ENCODE measurements at places on chromosomes 16 and 17. TPM values are rescaled to one million over a fixed set of nuclear protein-coding genes. Genes with fewer than 3 reads are reported as not detected.

Gene FBXW10B
- 0.78 TPM for total RNA-seq

GRCh38 chr17:4958102-4958501, 7.2 kb downstream of the ENO3 start:
- no peak for ATAC-seq

GRCh38 chr17:77569846-77570564, 388.5 kb upstream of the TNRC6C start:
- ATAC-seq = peak; percentile 11

DNA sequence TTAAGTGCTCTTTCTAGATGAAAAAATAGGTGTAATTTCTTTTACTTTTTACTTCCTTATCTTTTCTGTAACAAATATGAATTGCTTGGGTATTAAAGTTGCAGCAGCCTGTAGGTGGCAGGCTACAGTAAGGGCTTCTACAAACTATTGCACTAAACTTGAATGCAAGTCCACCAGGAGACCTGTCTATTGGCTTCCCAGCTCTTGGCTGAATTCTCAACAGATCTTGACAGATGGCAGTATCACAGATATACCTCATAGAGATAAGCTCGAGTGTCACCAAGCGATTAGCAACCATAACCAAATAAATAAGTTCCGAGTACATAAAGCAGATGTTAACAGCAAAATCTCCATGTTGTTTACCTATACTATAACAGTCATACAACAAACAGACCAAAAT, 5.9 kb downstream of the BBS2 start:
- ATAC-seq = peak; percentile 60

Gene CNGB1
- not detected for total RNA-seq

- no peak for ATAC-seq
These were observed 85.7 kb downstream of the CMIP start for GRCh38 chr16:81530296-81530721.

DNA sequence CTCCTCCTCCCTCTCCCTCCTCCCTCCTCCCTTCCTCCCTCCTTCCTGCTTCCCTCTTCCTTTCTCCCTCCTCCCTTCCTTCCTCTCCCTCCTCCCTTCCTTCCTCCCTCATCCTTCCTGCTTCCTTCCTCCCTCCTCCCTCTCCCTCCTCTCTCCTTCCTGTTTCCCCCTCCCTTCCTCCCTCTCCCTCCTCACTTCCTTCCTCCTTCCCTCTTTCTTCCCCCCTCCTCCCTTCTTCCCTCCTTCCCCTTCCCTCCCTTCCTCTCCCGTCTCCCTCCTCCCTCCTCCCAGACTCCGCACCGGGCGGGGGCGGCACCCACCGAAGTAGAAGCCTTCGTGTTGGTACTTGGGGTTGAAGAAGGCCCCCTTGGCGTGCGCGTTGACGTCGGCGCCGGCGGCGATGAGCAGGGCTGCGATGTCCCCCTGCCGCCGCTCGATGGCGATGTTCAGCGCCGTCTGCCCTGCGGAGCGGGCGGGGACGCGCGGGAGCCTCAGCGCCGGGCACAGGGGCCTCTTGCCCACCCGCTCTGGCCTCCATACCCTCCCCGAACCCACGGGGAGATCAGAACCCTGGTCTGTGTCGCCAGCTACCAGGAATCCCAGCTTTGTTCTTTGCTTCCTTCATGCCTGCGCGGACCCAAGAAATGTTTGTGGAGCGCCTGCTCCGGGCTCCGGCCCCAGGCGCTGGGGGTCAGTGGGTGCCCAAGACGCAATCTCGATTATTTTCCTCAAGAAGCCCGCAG, 22.2 kb downstream of the TRPV3 start:
- peak; percentile 78 for ATAC-seq

GRCh38 chr17:17386094-17386800, 83.1 kb downstream of the NT5M start:
- no peak for ATAC-seq

DNA sequence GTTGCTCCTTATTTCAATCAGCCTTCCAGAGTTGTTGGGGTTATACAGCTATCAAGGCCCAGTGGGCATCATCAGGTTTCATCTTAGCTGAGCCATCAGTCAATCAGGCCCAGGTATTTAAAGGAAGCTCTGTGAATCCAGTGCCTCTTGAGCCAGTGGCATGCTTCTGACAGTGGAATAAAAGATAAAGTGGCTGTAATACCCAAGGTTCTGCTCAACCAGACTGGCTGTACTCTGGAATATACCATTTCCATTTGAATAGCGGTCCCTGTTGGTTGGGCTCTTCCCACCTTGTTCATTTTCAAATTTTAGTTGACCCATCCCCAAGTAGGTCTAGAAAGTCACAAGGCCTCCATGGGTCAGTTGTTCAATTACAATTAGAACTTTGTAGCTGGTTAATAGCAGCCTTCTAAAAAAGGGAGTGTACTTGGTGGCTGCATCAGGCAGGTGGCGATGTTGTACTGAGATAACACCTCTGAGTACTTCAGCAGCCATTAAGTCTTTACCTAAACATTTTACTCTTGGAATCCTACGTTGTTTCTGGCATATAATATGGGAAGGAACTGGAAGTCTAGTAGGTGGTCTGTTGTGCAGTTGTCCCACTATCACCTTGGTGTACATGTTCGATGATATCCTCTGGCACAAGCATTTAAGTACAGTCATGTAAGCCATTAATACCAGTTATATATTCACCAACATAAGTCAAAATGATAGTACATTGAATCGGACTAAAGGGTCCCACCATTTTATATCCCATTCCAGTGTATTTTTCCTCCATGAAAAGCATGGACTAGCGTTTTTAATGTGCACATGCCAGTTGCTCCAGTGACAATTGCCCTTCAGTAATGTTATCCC, 294.1 kb downstream of the BCAS3 start:
- ATAC-seq = peak; percentile 13

DNA sequence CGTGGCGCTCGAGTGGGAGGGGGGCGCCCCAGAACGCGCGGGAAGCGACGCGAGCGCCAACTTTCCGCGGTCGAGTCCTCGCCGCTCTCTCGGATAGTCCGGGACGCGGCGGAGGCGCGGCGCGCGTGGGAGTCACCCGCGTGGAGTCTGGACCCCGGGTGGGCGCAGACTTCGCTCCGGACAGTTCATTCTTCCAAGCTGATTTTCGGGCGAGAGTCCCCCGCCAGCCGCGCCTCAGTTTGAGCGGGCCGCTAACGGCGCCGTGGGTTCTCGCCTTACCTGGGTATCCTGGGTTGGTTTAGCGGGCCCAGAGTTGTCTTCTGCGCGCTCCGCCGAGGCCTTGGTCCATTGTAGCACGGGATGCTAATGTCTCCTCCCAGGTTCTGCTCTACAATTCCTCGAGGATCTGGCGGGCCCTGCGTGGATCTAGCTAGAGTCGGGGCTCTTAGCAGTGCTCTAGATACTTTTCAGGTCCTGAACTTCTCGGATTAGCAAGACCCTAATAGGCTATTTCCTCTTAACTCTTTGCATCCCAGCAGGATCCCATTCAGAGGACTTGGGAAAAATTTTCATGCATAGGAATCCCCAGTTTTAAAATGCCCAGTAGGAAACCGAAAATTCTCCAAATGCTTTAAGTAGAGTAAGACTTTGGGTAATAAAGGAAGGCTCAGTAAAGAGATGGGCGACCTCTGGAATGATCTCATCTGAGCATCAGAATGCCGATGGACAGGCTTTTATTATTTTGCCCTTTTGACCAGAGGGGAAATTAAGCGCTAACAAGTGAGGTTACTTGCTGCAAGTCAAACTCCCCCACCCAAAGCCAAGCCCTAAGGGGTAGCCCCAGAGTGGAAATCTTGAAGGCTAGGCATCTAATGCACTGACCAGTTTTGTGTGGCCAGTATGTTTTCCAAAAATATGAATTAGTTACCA, 537 bp upstream of the GJC1 start:
- peak; percentile 57 for ATAC-seq

Gene TBC1D3H
- total RNA-seq = not detected

DNA sequence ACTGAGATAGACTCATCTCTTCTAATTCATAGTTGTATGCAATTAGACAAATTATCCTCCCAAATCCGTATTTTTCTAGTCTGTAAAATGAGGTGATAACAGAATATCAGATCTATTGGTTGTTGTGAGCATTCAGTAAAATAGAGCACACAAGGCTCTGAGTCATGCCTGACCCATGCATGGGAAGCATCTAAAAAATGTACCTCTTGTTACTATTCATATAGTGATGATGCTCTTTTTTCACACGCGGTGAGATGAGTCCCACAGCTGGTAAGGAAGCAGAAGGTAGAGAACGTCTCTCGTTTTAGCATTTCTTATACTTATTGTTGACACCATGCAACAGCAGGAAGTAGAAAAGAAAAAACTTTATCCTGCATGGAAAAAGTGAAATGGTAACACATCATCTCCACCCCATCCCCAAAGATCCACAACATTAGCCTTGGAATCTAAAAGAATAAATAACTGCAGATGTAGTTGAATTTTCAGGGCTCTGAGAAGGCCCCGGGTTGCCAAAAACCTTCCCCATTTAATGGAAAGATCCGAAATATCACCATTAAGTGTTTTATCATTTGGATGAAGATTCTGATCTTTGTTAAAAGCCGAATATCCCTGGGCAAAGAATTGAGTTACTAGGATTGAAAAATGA, 215.6 kb downstream of the TMEM114 start:
- no peak for ATAC-seq

GRCh38 chr17:67491009-67491680, 114.1 kb downstream of the PITPNC1 start:
- peak; percentile 98 for ATAC-seq

GRCh38 chr16:88920618-88921590, 54.4 kb upstream of the PABPN1L start:
- peak; percentile 83 for ATAC-seq

Gene AATF
- 40.2 TPM for total RNA-seq

DNA sequence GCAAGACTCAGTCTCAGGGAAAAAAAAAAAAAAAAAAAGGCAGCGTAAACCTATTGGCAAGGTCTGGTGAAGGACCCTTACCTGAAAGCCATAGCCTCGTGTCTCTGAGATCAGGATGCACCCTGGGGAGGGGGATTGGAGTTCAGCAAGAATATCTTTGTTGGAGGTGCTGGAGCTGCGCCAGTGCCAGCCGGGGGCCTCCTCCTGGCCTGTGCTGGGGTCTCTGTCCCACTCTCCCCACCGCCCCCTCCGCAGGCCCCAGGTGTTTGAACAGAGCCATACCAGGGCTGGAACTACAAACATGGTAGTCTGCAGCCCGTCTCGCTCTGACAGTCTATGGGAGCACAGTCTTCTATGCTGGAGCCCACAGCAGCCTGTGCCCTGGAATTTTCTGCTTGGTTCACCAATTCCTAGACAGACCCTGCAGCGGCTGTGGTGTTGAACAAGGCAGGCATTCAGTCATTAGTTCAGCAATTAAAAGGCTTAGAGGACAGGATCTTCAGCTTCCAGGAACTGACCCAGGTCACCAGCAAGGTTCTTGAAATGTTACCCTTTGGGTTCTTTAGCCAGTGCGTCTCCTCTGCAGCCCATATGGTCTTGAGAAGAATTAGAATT, 42.2 kb upstream of the KIFC3 start:
- ATAC-seq = no peak

DNA sequence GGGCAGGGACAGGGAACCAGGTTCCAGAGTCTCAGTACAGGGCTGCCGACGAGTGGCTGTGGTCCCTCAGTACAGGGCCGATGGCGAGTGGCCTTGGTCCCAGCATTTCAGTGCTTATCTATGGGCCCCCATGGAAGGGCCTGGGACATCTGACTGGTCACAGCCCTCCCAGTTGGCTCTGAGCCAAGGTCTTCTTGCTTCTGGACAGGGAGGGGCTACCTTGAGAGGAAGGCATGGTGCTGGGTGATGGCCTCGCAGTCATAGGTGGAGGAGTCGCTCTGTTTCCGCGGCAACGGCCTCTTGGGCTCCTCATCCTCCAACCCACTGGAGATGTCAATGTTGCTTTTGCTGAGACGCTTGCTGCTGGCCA, 32.5 kb downstream of the PIMREG start:
- ATAC-seq = no peak

GRCh38 chr16:75301804-75302203, 50.4 kb upstream of the BCAR1 start:
- ATAC-seq = no peak

Gene KRTAP2-1
- total RNA-seq = not detected

DNA sequence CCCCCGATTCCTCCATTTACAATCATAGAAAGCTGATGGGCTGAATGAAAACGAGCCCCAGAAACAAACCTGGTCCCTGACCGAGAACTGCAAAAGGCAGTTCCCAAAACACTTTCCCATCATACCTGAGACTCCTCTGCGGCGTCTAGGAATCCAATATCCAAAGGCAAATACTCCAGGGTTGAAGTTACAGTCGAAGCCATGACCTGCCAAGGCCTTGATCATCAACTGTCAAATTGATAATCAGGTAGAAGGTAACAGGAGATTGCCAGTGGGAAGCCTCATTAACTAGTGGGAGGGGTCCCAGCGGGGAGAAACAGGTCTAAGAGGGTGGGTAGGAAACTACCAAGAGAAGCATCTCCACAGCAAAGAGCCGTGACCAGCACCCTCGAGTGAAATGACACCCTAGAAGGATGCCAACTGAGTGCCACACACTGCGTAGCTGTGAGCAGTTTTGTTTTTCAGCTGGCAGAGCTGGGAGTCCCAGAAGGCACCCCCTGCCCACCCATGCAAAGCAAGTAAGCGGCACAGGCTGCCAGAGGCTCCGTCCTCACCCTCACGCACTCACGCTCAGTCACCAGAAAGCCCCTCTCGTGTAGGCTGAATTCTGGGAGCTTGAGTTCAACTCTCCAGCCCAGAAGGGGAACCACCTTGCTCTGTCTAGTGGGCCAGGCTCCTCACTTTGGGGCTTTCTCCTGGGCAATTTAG, 146.1 kb downstream of the GAS7 start:
- ATAC-seq = no peak

Gene LPO
- not detected for total RNA-seq

Gene CACNG1
- not detected for total RNA-seq

DNA sequence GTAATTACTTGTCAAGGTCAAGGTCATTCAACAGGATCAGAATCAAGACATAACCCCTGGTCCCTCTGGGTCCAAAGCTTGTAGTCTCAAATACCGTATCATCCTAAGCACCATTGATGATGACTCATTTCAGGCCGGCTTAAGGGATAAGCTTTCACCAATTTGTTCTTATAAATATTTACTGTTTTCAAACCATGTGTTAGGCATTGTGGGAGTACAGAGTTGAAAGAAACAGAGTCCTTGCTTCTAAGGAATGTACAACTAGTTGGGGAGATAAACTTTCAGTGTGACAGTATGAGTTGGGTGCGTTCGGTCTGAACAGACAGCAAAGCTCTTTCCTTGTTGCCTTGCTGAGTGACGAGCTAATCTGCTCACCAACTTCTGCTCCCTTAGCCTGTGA, 183.5 kb upstream of the MAF start:
- no peak for ATAC-seq

- no peak for ATAC-seq
These were observed 1.2 kb downstream of the PRPF8 start for GRCh38 chr17:1683459-1683858.

DNA sequence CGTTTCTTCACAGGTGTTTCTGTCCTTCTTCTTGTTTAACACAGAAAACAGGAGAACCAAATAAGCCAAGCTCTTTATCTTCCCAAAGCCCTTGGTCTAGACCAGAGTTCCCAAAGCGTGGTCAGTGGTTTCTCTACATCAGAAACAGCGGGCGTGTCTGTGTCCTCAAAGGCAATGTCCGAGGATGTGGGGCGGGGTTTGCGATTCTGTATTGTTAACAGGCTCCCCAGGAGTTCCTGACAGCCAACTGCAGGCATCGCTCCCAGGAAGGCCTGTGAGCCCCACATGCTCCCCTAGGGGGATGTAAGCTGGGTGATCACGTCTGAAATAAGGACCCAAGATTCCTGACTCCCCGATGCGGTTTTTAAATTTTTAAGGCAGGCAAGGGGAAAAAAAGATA, 28.4 kb upstream of the SLC25A19 start:
- no peak for ATAC-seq

Measured in gastroesophageal sphincter (tissue), 4 donors.